ENCODE measurements at places on chromosomes 1 and 21.
A peak's percentile ranks its signal among the peaks of the same experiment; 100 is the strongest.

DNA sequence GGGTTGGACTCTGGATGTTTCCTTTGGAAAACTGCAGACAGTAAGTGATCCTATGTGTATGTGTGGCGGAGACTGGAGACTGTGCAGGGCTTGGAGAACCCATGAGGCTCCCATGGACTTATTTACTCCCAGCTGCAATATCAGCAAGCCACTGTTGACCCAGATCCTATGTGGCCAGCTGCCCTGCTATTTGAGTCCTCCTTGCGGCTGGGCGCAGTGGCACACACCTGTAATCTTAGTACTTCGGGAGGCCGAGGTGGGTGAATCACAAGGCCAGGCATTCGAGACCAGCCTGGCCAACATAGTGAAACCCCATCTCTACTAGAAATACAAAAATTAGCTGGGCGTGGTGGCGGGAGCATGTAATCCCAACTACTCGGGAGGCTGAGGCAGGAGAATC is 83.5 kb downstream of the TLR5 start:
- DNase-seq = no peak

GRCh38 chr1:163174524-163175437 is 27.9 kb downstream of the RGS5 start:
- DNase-seq = peak; percentile 32

- DNase-seq = no peak
Measured at GRCh38 chr1:33972676-33973395, 109.0 kb downstream of the HMGB4 start.

- DNase-seq = no peak
Measured at GRCh38 chr1:149978547-149979023, 31.9 kb downstream of the OTUD7B start.

GRCh38 chr21:14880922-14881321 is 183.9 kb downstream of the NRIP1 start:
- no peak for DNase-seq

GRCh38 chr1:184218458-184219075 is 167.0 kb downstream of the TSEN15 start:
- DNase-seq = no peak

DNA sequence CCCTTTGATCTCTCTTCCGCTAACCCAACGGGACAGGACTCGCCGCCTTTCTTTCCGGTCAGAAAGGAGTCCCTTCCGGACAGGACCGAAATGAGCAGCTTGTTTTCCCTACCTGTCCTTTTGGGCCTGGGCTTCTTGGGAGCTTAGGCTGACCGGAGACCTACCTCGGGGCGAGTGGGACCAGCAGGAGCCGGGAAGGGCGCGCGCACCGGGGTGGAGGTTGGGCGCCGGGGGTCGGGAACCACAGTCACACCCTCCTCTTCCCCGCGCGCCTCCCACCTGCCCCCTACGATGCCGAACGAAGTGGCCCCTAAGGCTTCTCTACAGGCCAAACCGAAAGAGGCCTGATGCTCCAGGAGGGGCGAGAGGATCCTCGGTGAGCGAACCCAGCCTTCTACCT is 95.2 kb downstream of the PRKAB2 start:
- no peak for DNase-seq

GRCh38 chr1:20389571-20389970 is 96.4 kb downstream of the CAMK2N1 start:
- no peak for DNase-seq

DNA sequence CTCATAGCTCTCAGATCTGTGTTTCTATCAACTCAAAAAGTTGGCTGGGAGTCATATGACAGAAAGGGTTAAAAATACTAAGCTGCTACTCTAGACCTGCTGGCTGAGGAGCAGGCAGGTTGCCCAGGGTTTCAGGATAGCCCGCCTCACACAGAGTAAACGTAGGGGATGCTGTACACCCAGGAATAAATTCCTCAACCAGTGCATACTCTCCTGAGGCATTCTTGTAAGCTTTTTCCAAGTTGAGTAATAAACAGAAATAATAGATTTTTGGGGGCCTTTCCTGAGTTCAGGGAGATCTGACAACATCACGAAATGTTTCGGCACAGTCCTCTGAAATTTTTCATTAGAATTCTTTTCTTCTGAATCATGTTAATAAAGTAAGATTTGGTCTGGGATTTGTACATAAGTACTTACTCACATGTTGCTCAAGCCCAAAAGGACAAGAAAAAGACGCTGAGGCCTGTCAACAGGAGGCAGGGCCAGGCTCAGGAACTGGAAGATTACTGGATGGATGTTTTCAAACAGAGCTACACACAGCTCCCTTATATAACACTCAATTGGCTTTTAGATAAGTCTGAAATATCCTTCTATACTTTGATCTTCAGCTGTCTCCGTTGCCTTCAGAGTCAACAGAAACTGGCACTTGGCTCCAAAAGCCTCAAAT is 41.0 kb downstream of the TGFBR3 start:
- no peak for DNase-seq

GRCh38 chr1:47382399-47382983 is 33.6 kb upstream of the FOXE3 start:
- DNase-seq = no peak

DNA sequence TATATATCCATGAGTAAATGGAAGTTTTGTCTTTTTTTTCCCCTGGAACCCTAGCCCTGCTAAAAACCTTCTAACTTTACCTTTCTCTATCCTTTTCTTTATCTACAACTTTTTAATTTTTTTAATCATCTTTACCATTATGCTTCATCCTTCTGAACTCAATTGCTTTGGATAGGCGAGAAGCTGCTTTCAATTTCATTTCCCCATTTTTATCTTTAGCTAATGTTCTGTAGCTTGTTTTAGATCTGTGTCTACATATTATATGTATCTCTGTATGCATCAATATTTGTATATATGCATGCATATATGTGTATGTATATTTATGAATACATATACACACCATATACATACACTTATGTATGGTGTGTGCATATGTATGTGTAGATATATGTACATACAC is 57.4 kb downstream of the PTPRC start:
- DNase-seq = no peak

DNA sequence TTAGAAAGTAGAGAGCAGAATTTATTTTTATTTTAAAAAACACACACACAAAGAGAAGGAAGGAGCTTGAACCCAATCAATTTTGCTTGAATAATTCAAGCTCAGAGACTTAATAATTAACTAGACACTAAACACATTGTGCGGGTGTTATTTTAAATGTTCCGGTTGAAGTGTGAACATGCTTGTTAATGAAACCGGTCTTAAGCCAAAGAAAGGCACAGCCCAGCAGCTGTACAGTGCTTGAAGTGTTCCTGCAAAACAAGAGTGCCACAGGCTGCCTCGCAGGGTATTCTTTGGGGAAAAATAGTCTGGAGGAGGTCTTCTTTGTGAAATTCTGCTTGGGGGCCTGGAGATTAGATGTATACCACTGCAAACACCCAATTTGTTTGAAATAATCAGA is 2.2 kb upstream of the CDC42BPA start:
- DNase-seq = no peak

GRCh38 chr21:34795548-34796180 is 126.9 kb downstream of the CLIC6 start:
- no peak for DNase-seq

GRCh38 chr1:206872139-206872538 is 6.7 kb downstream of the IL20 start:
- DNase-seq = no peak

DNA sequence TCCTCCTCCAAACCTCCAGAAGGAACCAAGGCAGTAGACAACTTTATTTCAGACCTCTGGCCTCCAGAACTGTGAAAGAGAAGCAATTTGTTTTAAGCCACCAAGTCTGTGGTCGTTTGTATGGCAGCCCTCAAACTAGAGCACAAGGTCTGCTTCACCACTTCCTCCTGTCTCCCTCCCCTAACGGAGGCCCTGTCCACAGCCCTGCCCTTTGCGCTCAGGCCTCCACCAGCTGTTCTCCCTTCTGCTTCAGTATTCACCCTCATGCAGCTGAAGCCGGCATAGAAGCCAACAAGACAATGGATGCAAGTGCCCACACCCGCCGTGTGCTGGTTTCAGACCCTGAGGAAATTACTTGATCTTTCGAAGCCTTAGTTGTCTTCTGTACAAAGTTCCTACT is 364.1 kb downstream of the HHAT start:
- DNase-seq = no peak

GRCh38 chr1:36143424-36143823 is 5.9 kb downstream of the TRAPPC3 start:
- DNase-seq = no peak

DNA sequence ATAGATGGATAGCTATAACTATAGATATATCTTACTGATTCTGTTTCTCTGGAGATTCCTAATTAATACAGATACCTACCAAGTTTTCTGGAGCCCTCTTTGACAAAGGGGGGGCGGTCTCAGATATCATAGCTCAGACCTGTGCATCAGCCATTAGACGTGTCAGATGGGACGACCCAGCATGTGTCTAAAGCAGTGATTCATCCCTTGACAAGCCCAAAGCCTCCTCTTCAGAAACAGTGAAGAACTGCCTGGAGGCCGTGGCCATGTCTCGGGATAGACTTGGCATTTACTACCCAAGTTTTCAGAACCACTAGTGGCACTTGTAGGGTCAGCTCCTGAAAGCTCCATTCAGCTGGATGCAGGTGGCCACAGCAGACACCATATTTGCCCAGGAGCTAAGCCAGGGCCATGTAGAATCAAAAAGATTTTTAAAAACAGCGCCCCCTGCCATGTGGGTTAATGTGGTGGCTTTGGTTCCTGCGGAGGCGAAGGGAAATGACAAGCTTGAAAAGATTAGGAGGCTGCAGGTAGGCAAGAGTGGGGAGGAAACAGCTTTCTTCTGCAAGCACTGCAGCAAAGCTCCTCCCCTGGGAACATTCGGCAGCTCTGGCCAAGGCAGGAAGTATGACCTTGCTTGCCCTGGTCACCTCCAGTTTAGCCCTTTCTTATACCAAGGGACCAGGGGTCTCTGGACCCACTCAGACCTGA is 82.2 kb downstream of the FBXO2 start:
- DNase-seq = peak; percentile 43

DNA sequence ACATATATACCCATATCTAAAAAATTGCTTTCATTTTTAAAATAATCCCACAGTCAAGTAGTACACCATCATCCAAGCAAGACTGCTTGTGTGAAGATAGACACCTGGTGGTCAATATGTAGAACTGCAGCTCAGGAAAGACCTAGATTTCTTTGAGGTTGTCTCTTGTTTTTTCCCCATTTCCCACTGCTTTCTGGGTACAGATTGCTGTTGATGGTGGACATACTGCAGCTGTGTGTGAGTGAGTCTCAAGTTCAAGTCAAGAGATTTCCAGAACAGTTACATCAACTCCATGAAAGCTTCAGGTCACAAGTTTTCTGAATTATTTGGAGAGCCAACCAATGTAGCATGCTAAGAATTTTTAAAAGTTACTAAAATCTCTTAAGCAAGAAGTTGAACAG is 306.4 kb downstream of the DUSP10 start:
- DNase-seq = no peak

DNA sequence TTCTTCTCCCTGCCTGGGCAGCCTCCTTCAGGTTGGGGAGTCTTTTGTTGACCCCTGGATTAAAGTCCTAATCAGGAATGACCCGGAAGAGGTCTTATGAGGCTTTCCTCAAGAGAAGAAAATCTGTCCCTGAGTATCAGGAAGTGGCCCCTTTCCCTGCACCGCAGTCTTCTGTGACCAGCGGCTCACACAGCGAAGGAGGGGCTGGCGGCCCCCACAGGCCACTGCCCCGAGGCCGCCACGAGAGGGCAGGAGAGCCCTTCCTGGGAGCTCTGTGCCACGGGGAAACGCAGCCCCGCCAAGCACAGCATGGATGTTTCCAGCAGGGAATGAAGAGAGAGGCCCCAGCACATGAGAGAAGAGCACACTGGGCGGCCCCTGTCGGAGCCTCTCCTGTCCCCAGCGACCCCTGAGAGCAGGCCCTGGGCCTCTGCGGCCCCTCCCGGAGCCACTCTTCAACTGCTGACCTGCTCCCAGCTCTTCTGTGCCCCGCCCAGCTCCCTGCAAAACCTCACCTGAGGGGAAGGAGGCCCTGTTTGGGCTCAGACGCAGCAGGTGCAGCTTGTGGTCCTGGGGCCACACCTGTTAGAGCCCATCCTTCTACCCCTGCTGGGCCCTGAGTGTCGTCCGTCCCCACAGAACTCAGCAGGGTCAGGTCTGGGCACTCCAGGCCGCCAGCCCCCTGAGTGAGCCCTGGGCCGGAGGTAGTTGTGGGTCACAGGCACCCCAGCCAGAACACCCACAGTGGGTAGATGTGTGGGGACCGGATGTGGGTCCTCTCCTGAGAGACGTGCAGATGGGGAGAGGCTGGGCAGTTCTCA is 4.9 kb upstream of the POFUT2 start:
- peak; percentile 37 for DNase-seq

GRCh38 chr1:155651861-155652661 is 36.5 kb downstream of the YY1AP1 start:
- DNase-seq = no peak

DNA sequence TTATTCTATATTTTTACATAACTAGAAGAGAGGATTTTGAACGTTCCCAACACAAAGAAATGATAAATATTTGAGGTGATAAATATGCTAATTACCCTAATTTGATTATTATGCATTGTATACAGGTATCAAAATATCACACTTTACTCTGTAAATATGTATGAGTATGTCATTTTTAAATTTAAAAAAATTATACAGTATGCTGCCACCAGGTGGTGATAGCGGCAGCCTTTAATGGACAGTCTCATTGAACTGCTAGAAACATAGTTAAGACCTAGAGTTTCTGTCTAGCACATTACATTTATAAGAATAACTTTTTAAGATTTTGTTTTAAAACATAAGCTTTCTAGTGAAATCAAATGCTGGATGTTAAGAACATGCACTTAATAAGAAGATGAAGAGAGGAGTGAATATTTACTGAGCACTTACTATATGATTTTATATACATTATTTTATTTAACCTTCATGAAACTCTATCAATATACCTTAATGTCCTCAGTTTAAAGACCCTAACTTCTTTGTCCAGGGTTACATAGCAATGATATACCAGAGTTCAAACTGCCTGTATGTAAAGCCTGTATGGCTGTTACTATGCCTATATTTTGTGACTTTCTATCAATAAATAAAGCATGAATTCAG is 207.1 kb downstream of the NUF2 start:
- DNase-seq = no peak

- DNase-seq = no peak
Measured at GRCh38 chr1:87869567-87869966, 540.9 kb downstream of the LMO4 start.

All from NCI-H510A (cell line).